ENCODE measurements at places on chromosomes 1 and 21.

GRCh38 chr1:91584878-91585277 lies 84.2 kb downstream of the CDC7 start:
- no peak overlapping the region for H3K27ac ChIP-seq
- H3K4me1 ChIP-seq = peaks cover 11% of the 10 kb centered on the region
- no peaks in the 10 kb centered on the region for H3K36me3 ChIP-seq
- H3K27me3 ChIP-seq = peaks cover 5% of the 10 kb centered on the region

- peaks cover 54% of the 10 kb centered on the region for H3K27me3 ChIP-seq
- no peak overlapping the region for H3K4me3 ChIP-seq
- H3K4me1 ChIP-seq = no peaks in the 10 kb centered on the region
- H3K36me3 ChIP-seq = no peaks in the 10 kb centered on the region
- no peak overlapping the region for H3K27ac ChIP-seq
Measured at GRCh38 chr1:230385158-230385450, 41.0 kb downstream of the PGBD5 start.

DNA sequence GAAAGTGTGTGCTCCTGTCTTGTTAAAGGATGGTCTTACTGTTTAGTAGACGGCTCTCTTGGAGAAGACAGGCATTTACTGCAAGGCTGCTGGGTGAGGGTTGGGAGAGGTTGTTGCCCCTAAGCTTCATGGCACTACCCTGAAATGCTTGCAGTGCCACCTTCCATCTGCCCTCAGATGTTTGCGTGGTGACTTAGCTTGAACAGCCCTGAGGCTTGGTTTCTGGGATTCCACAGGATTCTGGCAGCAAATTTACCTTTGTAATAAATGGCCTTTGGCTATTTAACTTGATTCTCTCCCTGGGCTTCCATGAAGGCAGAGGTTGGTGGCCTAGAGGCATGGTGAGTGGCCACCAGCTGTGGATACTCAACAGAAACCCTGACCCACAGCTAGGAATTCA lies 11.6 kb downstream of the MTARC1 start:
- no peaks in the 10 kb centered on the region for H3K4me1 ChIP-seq
- no peak for DNase-seq
- no peak overlapping the region for H3K27ac ChIP-seq
- no peak overlapping the region for H3K4me3 ChIP-seq
- H3K36me3 ChIP-seq = peaks cover 2% of the 10 kb centered on the region

- H3K4me3 ChIP-seq = peak overlapping the region; percentile 92
- peaks cover 50% of the 10 kb centered on the region for H3K4me1 ChIP-seq
- DNase-seq = peak; percentile 61
- H3K27ac ChIP-seq = peak overlapping the region; percentile 82
Measured at GRCh38 chr1:41919764-41920397, 1.2 kb upstream of the HIVEP3 start.

DNA sequence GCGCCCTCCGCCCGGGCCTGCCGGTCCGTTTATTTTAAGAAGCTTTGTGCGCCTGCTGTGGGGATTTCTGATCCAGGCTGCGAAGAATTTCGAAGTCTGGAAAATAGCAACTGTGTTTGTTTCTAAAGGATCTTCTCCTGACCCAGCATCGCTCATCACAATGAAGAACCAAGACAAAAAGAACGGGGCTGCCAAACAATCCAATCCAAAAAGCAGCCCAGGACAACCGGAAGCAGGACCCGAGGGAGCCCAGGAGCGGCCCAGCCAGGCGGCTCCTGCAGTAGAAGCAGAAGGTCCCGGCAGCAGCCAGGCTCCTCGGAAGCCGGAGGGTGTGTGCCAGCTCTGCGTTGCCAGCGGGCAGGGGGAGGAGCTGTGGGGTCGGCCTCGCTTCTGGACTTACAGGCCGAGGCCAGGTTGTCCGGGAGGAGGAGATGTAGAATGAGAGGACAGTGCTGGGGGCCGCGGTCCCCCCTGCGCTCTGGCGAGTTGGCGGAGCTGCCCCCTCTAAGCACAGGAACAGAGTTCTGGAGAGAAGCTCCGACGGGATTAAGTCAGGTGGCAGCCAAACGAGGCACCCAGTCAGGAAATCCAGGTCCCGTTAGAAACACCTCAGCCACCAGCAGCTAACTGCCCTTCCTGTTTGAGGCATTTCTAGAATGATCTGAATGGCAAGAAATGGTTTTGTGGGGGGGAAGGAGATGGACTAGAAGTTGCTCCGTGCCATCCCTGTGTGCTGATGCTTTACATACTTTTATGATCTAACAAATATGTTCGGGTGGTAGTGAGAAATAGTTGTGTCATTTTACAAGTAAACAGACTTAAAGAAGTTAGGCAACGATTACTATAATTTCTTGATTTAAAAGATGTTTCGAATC lies 948 bp downstream of the TXLNA start:
- H3K36me3 ChIP-seq = peaks cover 9% of the 10 kb centered on the region
- H3K4me1 ChIP-seq = peaks cover 35% of the 10 kb centered on the region
- DNase-seq = no peak
- no peaks in the 10 kb centered on the region for H3K27me3 ChIP-seq
- peak overlapping the region; percentile 90 for H3K27ac ChIP-seq

GRCh38 chr1:44672961-44673674 lies 1.2 kb downstream of the TMEM53 start:
- no peaks in the 10 kb centered on the region for H3K27me3 ChIP-seq
- peak overlapping the region; percentile 89 for H3K27ac ChIP-seq
- no peak for DNase-seq
- no peaks in the 10 kb centered on the region for H3K36me3 ChIP-seq

DNA sequence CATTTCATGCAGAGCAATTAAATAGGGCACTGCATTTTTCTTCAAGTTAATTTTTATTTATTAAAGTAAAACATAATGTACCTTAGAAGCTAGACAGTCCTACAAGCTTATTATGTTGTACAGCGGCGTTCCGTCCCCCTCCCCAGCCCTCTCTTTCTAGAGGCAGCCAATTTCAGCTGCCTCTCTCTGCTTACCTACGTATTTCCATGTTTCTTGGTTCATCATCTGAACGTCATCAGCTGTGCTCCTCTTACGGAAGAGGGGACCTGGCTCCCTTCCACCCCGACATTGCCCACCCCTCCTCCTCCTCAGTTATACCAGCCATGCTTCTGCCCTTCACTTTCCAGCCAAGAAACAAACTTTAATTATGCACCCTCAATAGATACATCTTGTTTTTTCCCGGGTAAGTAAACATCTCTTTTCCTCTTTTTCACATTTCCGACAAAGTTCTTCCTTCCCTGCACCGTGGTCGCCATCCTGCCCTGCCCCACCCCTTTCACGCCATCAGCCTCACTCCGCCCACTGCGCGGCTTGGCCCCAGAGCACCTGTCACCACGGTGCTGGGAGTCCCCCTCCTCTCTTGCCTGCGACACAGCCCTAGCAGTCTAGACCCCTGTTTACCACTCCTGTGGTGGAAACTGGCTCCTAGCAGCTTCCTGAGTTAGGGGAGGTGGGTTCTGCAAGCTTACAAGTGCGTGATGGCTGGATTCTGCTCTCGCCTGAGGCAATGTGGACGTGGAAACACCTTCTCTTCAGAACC lies 57.9 kb downstream of the SLC37A1 start:
- no peak for DNase-seq
- H3K4me1 ChIP-seq = peaks cover 9% of the 10 kb centered on the region

DNA sequence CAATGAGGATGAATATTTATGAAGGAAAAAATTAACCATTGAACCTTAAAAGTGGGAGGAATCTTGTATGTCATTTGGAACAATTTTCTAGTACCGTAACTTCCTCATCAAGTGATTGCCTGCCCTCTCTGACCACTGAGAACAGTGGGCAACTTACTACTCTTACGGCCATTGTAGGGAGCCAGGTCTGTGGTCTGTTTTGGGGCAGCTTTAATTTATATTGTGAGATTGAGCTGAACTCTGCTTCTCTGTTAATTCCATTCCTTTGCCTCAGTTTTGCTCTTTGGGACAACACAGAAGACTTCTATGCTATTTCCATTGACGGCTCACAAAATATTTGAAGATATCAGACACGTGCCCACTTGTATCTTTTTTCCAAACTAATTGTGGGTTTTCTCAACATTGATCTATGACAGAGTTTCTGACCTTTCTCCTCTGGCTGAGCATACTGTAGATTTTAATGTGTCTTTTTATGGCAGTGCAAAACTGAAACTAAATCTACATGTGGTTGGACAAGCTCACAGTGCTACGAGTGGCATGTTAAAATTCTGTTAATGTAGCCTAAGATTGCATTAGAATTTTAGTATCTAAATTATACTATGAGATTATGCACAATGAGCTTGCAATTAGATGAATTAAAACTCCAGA lies 27.8 kb upstream of the ZNF281 start:
- DNase-seq = no peak
- peak overlapping the region; percentile 84 for H3K27ac ChIP-seq
- no peaks in the 10 kb centered on the region for H3K36me3 ChIP-seq

GRCh38 chr1:62726011-62726442 lies 37.8 kb upstream of the DOCK7 start:
- H3K4me3 ChIP-seq = no peak overlapping the region
- no peak for DNase-seq
- peaks cover 28% of the 10 kb centered on the region for H3K27me3 ChIP-seq
- H3K27ac ChIP-seq = no peak overlapping the region

DNA sequence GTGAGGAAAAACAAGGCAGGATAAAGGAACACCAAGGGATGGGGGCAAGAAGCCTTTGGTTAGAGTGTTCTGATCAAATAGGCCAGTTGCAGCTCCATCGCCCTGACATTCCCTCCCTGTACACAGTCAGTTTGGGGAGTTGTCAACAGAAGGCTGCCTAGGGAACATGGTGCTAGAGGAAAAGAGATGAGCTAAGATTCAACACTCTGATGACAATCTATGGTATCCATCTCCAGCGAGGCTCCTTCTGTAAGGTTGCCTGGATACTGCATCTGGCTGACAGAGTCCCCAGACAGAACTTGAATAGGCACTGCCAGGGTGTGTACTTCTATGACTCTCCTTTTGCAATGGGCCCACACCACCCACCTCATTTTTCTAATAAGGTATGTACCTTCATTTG lies 11.2 kb upstream of the SLAMF9 start:
- H3K4me1 ChIP-seq = peaks cover 2% of the 10 kb centered on the region
- DNase-seq = no peak
- no peak overlapping the region for H3K27ac ChIP-seq
- H3K36me3 ChIP-seq = peaks cover 6% of the 10 kb centered on the region
- H3K4me3 ChIP-seq = no peak overlapping the region

DNA sequence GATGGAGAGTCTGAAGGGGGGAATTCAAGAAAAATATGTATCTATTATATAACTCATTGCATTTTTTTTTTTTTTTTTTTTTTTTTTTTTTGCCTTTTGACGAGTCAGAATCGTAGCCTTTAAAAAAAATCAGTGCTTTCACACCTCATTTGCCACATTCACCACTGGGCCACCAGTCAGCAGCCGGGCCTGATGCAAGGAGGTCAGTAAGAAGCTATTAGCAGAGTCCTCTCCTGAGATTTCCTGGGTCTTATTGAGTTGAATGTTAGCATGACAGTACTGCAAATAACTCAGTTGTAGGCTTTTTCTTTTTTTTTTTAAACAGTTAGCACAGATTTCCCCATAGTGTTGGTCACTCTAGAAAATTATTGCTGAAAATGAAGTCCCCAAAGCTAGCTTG lies 139.8 kb downstream of the SPATA17 start:
- no peak for DNase-seq
- H3K4me3 ChIP-seq = no peak overlapping the region
- no peak overlapping the region for H3K27ac ChIP-seq
- H3K36me3 ChIP-seq = no peaks in the 10 kb centered on the region
- no peaks in the 10 kb centered on the region for H3K27me3 ChIP-seq

GRCh38 chr1:25799352-25799934 lies 550 bp upstream of the SELENON start:
- peak overlapping the region; percentile 98 for H3K27ac ChIP-seq
- H3K27me3 ChIP-seq = no peaks in the 10 kb centered on the region
- DNase-seq = no peak

DNA sequence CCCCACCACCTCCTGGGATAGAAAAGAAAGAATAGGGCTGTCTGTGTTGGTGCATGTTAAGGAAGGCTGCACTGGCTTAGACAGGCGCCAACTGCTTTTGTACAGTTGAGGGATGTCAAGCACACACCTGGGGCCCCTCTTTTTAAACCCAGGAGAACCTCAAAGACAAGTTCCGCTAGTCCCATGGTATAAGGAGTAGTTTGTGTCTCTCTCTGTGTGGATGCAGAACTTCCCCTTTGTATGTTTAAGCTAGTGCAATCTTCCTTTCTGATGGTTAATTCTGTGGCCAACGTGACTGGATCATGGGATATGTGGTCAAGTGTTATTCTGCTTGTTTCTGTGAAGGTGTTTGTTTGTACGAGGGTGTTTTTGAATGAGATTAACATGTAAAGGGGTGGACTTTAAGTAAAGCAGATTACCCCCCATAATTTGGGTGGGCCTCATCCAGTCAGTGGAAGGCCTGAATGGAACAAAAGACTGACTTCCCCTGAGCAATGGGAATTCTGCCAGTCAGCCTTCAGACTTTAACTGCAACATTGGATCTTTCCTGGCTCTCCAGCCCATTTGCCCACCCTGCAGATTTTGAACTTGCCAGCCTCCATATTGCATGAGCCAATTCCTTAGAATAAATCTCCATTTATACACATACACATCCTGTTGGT lies 9.5 kb upstream of the DUSP10 start:
- no peak for DNase-seq
- no peak overlapping the region for H3K4me3 ChIP-seq
- no peak overlapping the region for H3K27ac ChIP-seq
- peaks cover 14% of the 10 kb centered on the region for H3K4me1 ChIP-seq

GRCh38 chr1:203871114-203871880 lies 9.9 kb downstream of the SNRPE start:
- no peak overlapping the region for H3K4me3 ChIP-seq
- H3K27me3 ChIP-seq = no peaks in the 10 kb centered on the region
- no peak for DNase-seq
- H3K27ac ChIP-seq = no peak overlapping the region

DNA sequence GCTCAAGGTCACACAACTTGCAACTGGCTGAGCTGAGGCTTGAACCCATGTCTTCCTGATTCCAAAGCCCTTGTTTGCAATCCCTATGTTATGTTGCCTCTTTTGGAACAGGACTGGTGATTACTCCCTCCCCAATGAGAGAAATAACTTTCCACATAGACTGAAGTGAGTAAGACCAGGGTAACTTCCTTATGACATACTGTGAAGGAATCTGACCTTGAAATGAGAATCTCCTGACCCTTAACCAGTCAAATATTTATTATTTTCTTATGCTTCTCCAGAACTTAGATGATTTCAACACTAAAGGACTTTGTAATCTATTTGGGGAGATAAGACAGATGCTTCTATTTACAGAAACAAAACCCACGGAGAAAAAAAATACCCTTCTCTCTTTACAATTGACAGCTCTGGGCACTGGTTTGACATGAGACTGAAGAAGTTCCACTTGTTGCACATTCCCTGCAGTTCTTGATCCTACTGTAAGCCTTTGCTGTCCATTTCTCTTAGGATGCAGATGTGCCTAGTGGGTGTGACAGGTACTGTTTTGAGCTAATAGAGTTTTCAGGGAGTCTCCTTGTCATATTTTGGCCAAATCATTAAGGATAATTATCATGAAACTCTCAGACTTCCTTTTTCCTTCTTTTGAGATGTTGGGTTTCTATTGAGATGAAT lies 3.9 kb upstream of the RPTN start:
- peaks cover 60% of the 10 kb centered on the region for H3K27me3 ChIP-seq
- H3K27ac ChIP-seq = no peak overlapping the region
- DNase-seq = no peak
- H3K4me1 ChIP-seq = peaks cover 9% of the 10 kb centered on the region

Measured in T-helper 17 cell (primary cell).